Stimulated activated CD8-positive, alpha-beta memory T cell treated with anti-CD3 and anti-CD28 coated beads, Interleukin-2, amount 100 ng/mL, for 48 hours (primary cell): ENCODE measurements at places on chromosomes 12 and 14.

GRCh38 chr14:76149196-76149595, 2.5 kb upstream of the GPATCH2L start:
- DNase-seq = no peak

DNA sequence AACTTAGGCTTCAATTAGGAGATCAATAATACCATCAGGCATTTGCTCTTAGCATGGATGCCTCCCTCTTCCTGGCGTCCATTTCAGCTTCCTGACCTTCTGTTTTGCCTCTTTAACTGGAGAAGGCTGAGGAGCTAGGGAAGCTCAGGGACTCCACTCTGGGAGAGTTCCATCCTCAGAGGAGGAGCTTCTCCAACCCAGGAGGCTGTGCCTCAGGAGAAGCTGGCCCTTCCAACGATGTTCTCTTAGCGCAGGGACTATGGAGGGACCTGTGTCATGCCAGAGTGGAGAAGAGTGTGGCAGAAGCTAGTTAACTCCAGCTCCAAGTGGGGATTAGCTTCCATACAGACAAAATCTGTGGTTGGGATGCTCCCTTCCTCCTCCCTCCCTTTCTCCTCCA, 58.0 kb downstream of the KCNA5 start:
- no peak for DNase-seq

- DNase-seq = peak; percentile 49
These were observed 51.1 kb upstream of the CRACR2A start for GRCh38 chr12:3803865-3804472.

GRCh38 chr12:131941116-131941986, 8.4 kb upstream of the EP400 start:
- DNase-seq = no peak

DNA sequence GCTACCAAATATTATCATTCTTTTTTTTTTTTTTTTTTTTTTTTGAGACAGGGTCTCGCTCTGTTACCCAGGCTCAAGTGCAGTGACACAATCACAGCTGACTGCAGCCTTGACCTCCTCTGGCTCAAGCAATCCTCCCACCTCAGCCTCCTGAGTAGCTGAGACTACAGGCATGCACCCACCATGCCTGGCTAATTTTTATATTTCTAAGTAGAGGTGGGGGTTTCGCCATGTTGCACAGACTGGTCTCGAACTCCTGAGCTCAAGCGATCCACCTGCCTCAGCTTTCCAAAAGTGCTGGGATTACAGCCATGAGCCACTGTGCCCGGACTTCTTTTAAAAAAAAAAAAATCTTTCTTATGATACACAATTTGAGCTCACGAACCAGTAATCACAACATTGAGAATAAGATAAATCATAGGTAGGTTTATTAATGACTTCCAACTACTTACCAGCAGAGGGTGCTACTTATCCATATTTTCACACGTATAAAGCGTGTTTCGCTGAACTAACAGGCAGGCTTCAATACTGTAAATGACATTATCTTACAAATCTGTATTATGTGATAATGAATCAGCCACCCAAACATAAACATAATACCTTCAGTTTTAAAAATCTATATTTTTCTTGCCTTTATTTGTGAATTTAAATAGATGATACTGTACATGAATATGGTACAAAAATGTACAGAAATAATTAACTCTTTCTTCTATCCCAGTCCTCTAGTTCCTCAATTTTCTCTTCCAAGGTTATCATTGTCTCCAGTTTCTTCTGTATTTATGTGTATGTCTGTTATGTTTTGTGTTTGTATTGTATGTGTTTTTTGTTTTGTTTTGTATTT, 42.5 kb upstream of the BCAT1 start:
- DNase-seq = no peak

DNA sequence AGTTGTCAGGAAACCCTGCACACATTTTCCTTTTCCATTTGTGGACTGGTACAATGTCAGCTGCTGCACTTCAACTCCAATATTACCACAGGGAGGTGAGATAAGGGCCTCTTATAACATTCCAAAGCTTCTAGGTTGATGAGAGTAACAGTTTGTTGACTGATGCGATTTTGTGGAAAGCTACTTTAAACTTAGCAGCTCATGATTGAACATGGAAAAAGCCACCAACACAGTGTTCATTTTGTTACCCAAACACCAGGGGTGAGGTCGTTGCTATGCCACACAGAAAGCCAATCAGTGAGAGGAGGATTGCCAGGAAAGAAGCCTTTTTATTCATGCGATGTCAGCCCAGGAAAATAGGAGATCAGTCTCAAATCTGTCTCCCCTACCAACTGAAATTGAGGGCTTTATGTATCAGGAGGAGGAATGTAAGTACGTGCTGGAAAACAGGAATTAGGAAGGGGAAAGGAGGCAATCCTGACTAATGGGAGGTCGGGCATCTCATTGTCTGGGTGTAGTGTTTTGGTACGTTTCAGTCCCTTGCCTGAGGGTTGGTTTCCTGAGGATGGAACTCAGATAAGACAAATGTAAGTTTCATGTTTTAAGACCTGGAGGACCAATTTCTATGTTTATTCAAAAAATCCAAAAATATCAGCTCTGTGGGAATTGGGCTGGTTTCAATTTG, 92.7 kb upstream of the PLEKHA5 start:
- no peak for DNase-seq

- DNase-seq = no peak
These were observed 48.3 kb upstream of the PLEKHG6 start for GRCh38 chr12:6262211-6262610.

- DNase-seq = no peak
These were observed 42.9 kb downstream of the IGF1 start for GRCh38 chr12:102437511-102437910.

DNA sequence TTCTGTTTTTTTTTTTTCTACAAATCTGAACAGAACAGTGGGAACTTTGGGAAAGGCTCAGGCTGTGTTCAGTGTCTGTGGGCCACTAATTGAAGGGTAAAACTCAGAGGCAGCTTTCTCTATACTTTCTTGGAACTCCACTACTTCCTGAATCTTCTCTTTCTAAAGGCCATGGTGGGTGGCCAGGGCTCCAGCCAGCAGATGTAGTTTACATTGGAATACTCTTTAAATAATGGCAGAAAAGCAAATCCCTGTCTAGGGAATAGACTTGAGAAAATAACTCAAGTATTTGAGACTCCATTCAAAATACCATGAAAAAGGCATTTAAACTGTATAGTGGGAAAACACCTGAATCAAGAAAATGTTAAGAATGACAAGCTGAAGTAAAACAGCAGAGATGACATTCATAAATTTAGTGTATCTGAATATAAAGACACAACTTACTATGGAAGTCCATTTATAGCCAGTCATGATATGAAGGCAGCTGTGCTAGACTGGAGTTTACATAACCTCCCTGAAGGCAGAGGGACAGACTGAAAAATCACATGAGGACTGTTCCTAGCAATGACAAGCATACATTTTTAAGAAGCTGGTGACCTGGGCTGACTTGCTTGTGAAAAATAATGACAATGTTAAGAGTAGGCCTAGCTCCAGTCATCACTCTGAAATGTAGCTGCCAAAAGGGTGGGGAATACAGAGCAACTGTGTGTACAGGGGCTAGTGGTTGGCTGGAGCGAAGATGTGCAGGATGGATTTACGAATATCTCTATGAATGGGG, 168.6 kb downstream of the STXBP6 start:
- no peak for DNase-seq

GRCh38 chr12:108570743-108571608, 8.6 kb downstream of the ISCU start:
- DNase-seq = no peak

GRCh38 chr14:36844443-36845195, 183.0 kb downstream of the PAX9 start:
- no peak for DNase-seq

DNA sequence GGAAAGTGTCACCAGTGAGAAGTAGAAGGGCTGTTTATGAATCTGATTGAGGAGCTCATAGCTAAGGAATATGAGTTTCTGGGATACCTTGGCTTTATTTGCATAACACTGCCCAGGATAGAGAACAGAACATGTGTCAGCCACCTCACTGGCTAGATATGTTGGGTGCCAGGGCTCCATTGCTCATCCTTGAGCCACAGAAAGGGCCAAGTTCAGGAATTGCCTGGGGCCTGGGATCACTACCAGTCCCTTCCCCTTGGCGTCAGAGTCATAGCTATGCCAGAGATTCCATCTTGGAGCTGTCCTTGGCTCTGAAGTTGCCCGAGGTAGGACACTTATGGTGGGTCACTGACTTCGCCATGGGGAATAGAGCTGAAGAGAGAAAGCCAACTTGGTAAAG, 49.0 kb downstream of the IFT43 start:
- DNase-seq = no peak

DNA sequence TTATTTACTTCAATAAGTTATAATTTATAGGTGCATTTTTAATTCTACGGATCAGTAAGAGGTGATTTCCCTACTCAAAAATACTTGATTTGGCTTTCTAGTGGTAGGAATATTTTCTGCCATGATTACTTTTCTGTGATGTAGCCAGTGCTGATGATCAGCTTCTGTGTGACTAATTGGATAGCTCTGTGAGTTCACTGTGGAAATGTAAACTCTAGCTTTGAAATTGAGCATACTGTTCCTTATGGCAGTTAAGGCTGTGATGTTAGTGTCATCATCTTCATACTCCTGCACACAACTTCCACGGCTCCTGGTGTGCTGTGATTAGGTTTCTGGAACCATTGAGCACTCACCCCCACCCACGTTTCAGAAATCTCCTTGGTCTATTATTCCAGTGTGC, 48.2 kb downstream of the PLEKHA5 start:
- no peak for DNase-seq

- DNase-seq = no peak
These were observed 111.5 kb downstream of the SRGAP1 start for GRCh38 chr12:63955831-63956666.

DNA sequence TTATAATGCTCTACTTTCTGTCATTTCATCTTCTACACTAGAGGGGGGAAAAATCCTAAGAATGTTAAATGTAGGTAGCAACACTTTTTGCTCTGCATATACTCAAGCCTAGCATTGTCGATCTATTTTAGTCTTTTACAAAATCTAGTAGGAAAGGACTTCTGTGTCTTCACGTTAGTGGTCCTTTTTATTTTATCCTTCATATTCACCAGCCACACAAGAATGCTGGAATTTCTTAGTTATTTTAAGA, 253.0 kb upstream of the FLRT2 start:
- DNase-seq = no peak

DNA sequence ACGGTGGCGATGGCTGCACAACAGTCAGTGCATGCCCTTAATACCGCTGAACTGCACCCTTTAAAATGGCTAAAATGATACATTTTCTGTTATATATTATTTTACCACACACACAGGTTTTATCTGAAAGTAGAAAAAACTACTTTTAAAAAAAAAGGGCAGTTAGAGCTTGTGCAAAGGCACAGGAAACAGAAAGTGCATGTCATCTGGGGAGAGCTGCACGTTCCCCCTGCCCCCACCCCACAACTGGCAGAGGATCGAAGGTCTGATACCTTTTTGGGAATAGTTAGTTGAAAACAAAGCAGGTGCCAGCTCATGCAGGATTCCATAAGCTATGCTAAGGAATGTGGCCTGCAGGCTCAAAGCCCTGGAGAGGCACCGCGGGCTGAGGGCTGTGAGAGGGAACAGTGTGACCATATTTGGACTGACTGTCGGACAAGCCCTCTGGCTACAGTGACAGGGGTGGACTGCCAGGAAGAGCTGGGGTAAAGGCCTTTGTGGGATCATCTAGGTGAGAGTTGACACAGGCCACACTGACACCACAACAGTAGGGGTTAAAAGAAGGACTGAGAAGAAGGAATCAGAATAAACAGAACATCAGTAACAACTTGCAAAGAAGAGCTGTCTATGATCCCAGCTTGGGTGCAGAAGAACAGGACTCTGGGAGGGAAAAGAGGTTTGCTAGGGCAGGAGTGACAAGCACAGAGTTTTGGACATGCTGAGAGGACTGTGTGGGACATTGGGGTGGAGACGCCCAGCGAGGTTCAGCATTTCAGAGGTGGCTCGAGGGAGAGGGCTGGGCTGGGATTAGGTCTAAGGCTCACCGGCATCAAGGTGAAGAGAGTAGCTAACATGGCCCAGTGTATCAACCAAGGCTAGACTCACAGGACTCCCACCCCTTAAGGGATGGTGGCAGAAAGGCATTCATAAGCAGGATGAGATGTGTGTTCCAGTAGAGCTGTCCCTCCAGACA, 54.6 kb downstream of the ACTN1 start:
- no peak for DNase-seq

GRCh38 chr12:66863276-66863675, 184.4 kb upstream of the GRIP1 start:
- no peak for DNase-seq

GRCh38 chr14:105914738-105915385, 388.5 kb downstream of the TMEM121 start:
- DNase-seq = no peak

DNA sequence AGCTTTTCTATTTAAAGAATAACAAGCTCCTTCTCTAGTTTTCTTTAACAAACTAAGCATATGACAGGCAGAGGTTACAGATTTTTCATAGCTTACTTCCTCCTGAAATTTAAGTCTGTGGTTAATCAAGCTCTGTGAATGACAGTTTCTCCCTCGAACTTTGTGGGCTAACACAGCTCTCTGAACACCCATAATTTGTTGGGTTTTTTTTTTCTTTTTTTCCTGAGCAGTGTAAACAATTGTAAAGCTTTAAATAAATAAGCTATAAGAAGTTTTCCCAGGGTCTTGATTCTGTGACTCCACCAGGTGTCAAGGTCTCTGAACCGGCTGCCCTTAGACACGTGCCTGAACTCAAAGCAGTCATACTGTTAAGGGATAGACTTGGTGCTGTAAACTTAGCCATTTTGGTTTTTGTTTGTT, 128.1 kb upstream of the AMIGO2 start:
- DNase-seq = no peak

GRCh38 chr12:74983917-74984316, 225.7 kb downstream of the KCNC2 start:
- DNase-seq = no peak

DNA sequence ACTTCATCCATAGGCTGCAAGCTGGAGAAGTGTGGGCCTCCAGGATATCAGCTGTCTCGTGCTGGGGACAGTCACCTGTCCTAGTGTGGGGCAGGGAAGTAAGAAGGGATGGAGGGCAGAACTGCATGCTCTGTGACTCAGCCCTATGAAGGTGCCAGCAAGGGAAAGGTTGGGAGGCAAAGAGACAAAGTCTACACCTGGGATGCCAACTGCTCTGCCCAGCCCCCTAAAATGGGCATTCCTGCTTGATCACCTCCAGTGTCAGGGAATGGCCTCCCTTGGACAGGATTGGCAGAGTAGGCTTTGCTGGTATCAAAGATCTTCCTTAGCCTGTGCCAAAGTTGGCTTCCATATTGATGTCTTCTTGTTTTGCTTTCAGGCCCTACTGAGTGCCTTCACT, 335.0 kb downstream of the BCL11B start:
- no peak for DNase-seq

DNA sequence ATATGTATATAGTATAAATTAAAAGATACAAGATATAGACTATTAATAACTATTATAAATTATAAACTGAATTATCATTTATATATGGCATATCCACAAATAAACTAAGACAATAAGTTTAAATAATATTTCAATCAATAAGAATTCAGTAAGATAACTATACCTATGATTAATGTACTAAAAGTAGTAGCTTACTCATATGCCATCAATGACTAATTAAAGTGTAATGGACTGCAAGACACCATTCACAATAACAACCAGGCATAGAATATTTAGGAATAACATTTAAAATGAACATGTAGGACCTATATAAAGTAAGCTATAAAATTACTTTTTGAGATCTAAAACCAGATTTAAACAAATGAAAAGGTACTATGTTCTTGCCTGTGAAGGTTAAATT, 18.8 kb downstream of the KCNC2 start:
- no peak for DNase-seq
